Choroid plexus epithelial cell (primary cell): ENCODE measurements at places on chromosomes 1 and 21.
A peak's percentile ranks its signal among the peaks of the same experiment; 100 is the strongest.

DNA sequence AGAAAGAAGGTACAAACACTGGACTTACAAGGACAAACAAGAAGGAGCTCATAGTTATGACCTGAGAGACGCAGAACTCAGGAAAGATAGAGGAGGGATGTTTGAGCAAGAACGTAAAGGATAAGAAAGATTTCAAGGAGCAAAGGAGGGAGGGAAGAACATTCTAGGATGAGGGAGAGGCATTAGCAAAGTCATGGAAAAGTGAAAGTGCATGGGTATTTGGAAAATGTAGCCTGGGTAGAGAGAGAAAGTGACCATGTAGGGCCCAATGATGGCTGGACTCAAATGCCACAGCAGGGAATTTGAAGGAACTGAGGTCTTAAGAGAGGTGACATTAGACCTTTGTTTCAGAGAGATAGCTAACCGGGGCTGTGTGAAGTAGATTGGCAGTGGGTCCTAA, 76.5 kb downstream of the SYT6 start:
- DNase-seq, result no peak

DNA sequence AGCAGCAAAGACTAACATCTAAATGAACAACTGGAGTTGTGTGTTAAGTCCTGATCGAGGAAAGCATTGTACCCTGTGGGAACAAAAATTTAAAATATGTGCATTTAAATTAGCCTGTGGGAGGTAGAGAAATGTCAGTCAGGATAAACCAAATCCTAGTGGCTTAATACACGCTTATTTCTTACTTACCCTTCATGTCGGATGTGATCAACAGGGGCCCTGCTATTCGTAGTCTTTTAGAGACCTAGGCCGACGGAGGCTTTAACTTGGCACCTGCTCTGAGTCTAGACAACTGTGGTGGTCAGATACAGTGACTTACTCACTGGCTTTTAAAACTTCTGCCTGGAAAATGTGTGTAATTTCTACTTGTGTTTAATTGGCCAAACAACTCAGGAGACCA, 10.2 kb downstream of the GSTM3 start:
- DNase-seq, result no peak

DNA sequence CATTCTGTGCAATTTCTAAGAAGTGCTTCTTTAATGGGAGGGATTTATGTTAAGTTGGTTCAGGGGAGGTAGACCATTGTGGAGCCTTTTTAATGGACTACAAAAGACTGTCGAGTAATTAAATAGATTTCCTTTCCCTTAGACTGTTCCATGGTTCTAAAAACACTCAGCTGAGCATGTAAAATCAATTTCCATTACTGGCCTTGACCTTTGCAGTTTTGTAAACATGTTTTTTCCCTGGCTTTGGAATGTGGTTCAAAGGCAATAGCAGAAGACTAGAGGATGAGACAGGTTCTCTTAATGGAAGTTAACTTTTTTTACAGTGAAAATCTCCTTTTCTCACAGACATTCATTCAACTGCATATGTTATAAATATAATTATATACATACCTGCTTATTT, 37.6 kb upstream of the BTG3 start:
- no peak for DNase-seq

DNA sequence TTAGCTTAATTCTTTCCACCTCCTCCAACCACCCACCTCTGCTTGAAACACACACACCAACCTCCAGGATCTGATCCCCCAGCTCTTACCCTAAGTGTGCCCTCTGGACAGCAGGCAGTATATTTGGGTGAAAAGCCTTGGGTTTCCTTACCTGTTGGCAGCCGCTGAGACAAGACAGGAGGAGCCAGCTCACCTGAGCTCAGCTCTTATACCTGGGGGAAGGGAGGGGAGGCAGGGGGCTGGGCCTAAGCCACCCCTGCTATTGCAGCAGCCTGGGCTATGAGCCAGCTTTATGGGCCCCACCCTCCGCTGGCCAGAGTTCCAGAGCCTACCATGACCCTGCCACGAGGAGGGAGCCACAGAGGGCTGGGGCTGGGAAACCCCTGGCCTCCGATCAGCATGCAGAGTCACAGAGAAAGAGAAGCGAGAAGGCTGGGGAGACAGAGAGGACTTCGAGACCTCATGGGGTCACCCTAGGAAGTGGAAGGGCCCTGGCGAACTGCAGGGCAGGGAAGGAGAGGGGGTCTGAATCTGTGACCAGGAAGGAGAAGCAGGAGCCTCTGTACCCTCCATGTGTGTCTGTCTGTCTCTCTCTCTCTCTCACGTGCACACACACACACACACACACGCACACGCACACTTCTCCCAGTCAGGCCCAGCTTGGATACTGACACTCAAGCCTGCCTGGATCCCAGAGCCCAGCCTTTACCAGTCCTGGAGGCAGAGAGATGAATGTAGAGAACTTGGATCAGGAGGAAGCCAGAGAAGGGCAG, at the start of gene S100A14:
TSS of gene S100A14 (minus strand) at position 182 of the 773 bp plus-strand sequence. CDS start 467 bp downstream, outside the sequence.
- no peak for DNase-seq

DNA sequence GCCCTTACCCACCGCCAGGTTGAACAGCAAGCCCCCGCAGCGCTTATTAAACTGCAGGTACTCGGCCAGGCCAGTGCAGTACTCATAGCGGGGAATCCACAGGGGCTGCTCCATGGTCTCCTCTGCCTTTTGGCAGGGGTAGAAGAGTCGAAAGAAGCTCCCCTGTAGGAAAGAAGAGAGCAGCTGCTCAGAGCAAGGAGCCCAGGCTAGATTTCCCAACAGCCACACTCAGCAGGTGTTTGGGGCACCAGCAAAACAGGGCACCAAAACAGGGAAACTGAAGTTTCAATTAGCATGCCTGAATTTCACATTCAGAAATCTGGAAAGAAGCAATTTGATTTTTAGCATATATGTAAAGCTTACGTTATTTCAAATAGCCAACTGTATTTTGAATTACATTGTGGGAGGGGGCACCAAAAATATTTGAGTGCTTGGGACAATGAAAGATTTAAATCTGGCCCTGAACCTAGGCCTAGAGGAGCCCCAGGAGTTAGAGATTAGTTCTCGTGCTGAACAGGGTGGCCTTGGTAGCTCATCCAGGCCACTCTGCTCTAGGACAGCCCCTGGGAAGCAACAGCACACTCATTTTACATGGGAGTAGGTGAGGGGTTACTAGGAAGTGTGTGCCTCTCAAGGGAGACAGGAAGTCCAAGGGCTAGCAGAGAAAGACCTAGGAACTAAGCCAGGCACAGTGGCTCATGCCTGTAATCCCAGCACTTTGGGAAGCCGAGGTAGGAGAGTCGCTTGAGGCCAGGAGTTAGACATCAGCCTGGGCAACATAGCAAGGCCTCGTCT, 8.2 kb downstream of the PAFAH2 start:
- DNase-seq, result peak; percentile 12

DNA sequence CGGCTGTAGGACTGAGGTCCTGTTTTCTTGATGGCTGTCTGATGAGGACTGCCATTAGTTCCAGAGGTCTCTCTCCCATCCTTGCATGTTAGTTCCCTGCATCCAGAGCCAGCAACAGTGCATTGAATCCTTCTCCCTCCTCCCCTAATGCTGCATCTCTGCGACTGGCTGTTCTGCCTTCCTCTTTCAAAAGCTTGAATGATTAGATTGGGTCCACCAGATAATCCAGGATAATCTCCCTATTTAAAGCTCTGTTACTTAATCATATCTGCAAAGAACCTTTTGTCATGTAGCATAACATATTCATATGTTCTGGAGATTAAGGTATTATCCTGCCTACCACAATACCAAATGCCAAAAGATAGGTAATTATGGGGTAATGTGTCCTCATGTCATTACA, 377.5 kb downstream of the GPATCH2 start:
- DNase-seq, result no peak

GRCh38 chr1:161172776-161173376, 4.4 kb downstream of the B4GALT3 start:
- DNase-seq, result peak; percentile 98

DNA sequence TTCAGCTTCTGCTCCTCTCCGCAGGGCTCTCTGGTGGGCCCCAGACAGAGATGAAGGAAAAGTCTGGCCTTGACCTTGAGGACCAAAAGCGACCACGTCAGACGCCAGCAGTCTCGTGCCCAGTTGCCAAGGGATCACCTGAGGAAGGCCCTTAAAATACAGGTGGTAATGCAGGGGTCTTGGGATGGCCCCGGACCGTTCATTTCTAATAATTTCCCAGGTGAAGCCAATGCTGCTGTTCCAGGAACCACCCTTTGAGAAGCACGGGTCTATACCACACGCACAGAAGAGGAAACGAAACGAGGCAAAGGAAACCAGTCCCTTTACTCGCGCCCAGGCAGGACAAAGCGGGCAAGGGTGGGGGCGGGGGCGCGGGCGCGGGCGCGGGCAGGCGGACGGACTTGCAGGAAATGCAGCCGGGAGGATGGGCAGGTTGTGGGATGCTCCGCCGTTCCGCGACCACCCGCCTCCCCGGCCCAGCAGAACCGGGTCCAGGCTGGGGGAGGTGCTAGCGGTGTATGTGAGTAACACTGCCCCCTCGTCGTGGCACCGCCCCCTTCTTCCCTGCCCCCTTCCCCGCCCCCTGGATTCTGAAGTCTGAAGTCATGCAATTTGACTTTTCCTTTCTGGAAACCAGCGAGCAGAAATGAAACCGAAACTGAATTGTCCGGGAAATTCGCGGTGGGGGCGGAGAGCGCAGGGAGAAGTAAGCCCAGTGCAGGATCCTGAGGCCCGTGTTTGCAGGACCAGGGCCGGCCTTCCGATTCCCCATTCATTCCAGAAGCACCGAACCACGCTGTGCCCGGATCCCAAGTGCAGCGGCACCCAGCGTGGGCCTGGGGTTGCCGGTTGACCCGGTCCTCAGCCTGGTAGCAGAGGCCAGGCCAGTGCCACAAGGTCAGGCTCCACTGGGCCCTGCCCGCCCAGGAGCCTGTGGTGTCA, 5.8 kb upstream of the MX1 start:
- DNase-seq, result peak; percentile 86

DNA sequence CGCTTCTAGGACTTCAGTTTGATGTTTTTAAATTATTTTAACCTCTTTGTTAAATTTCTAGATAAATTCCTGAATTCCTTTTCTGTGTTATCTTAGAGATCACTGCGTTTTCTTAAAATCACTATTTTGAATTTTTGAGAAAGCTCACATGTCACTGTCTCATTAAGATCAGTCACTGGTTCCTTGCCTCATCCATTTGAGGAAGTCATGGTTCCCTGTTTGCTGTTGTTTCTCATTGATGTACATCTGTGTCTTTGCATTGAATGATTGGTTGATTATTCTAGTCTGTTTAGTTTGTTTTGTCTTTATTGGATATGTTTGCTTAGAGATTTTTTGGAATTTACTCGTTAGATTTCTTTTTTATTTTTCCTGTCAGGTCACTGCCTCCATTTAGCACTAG, 50.1 kb downstream of the CRP start:
- no peak for DNase-seq

- DNase-seq, result no peak
These were observed 101.6 kb downstream of the C4BPA start for GRCh38 chr1:207205614-207206061.

GRCh38 chr1:170461291-170461747, 70.6 kb upstream of the GORAB start:
- DNase-seq, result no peak

DNA sequence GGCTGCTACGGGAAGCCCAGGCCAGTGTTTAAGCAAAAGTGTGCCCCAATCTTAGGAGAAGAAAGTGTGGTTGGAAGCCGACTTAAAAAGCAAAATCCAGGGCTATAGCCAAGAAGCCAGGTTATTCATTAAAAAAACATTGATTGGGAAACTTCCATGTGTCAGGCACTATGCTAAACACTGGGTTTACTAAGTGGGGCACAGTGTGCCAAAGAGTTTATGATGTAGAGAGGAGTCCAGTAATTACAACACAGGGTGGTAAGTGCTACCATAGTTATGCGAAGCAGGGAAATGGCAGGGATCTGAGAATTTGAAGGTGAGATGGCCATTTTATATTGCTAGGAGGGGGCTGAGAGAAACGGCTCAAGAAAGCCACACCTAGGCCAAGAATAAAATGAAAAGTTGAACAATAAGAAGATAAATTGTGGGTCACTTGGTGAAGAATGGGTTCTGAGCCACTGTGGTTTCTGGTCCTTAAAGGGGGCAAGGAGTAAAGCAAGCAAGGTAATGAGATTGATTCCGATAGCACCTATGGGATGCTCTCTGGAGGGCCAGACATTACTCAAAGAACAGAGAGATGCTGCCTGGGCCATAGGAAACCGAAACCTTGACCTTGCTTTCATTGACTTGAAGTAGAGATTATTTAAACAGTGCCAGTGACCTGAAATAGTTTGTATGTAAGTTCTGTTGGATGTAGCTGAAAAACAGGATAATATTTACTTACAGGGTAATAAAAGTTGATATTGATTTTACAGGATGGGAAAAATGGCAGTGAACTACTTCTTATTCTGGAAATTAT, 177.8 kb downstream of the GIPC2 start:
- DNase-seq, result peak; percentile 42

DNA sequence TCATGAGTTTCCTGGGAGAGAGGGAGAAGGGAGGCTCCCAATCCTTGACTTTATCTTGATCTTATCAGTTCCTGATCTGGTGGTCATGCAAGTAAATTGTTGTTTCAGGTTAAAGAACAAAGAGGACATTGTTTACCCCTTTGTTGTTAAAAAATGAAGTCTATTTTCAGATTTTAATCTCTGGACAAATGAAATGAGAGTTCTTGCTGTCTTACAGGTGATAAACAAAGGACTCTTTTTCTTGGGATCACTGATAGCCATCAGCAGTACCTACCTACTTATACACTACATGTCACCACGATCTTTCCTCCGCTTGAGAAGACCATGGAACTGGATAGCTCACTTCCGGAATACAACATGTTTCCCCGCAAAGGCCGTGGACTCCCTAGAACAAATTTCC, 48.4 kb downstream of the CHML start:
- no peak for DNase-seq

DNA sequence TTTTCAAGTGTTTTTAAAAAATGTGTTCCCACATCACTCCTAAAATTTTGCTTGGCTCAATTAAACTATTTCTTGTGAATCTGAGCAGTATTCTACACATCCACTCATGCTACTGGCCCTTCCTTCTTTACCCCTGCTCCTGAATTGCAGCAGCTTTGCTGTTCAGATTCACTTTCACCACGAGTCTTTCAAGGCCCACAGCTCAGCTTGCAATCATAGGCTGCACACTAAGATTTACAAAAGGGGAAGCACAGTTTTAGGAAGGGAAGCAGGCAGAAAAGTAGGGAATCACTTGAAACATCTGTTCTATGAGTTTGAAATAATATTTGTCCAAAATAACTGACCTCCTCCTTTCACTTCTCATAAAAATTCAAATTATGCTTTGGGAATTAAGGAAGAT, 70.9 kb upstream of the EDEM3 start:
- no peak for DNase-seq

DNA sequence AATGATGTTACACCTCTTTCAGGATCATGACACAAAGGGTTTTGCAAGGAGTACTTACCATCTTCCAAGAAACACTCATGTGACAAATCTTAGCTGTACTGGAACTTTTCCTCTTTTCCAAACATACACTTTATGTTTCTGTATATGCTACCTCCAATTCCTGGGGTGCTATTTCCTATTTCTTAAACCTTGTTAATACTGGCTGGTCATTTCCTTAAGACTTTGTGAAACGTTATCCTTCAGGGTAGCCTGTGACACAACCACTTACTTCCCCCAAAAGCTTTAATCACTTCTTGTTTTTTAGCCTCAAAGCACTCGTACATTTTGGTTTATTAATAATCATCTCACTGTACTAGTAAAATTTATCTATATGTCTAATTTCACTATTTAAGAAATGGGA, 39.4 kb downstream of the OR10Z1 start:
- DNase-seq, result no peak

- no peak for DNase-seq
These were observed 126.5 kb downstream of the MATN1 start for GRCh38 chr1:30596891-30597290.

- no peak for DNase-seq
These were observed 1.3 kb downstream of the PLD5 start for GRCh38 chr1:242522996-242523718.
